Thoracic aorta endothelial cell (primary cell): ENCODE measurements at places on chromosomes 16 and 17. TPM values are rescaled to one million over a fixed set of nuclear protein-coding genes. Genes with fewer than 3 reads are reported as not detected.

Gene CDH16
- not detected in 2 replicates for total RNA-seq

Gene LDHD
- 0.72 and 0.80 TPM in 2 replicates for total RNA-seq

Gene GLTPD2
- total RNA-seq = not detected in 2 replicates

Gene C1QL1
- 0.13 TPM in 1 of 2 replicates, not detected in the other for total RNA-seq

Gene TAT
- not detected in 2 replicates for total RNA-seq

Gene HP
- not detected in 2 replicates for total RNA-seq

Gene KRTAP9-2
- total RNA-seq = not detected in 2 replicates

Gene OMG
- 0.13 TPM in 1 of 2 replicates, not detected in the other for total RNA-seq

Gene ADAP2
- total RNA-seq = 0.27 and 0.36 TPM in 2 replicates

Gene ITGB4
- total RNA-seq = 3.7 TPM in 2 replicates

Gene HES7
- 0.53 and 1.0 TPM in 2 replicates for total RNA-seq

Gene NAT9
- total RNA-seq = 22.9 and 28.6 TPM in 2 replicates

Gene CCL17
- total RNA-seq = not detected in 2 replicates

Gene GAST
- not detected in 2 replicates for total RNA-seq

Gene GRIN2A
- total RNA-seq = not detected in 2 replicates

Gene TOB1
- 5.7 and 8.0 TPM in 2 replicates for total RNA-seq
